Left renal pelvis (tissue), 4 donors: ENCODE measurements at places on chromosomes 5 and 9.

DNA sequence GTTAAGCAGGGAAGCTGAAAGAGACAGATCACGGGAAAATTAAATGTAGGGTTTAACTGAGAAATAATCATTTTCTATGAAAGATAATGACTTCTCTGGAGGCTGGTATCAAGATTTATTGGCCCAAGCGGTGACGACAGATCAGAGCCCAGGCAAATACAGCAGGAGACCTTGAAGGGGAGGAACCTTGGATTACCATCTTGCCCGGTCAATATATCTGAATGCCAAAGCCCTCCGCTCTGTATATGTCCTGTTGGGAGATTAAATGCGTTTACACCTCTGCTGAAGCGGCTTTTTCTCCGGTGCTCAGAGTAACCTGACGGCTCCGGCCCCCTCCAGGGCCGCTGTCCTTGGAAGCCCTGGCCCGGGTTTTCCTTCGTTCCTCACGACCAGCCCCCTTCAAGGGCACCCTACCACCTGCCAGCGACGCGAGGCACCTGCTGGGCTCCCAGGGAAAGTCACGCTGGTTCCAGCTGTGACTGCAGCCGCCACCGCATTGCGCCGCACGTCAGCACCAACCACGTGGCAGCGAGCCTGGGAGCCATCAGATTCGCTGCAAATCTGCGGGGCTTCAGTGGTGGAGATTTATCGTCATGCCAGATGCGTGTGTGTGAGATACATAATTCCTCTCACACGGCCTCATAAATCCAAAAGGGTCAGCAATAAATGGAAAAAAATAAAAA, 4.4 kb upstream of the QSOX2 start:
- DNase-seq: no peak

DNA sequence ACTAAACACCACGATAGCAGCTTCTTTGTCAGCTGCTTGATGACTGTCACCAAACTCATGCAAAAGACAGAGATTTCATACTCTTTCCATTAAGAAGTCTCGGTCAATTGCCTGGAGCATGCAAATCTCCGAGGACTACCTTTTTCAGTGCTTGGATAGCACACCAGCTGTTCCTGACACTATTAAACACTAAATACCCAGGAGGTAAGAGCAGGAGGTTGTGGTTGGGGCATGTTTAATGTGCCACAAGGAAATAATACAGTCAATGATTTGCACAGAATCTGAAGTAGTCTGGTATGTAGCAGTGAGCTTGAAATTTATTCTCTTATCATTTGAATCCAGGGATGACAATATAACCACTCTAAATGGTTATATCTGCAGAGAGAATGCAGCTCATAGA, 996.2 kb downstream of the CDH12 start:
- DNase-seq: no peak

- no peak for DNase-seq
Observed at GRCh38 chr9:110241260-110241857, 14.9 kb downstream of the TXN start.

GRCh38 chr5:40799258-40799657, 1.1 kb upstream of the PRKAA1 start:
- DNase-seq: no peak

GRCh38 chr5:56977021-56977420, 25.1 kb upstream of the MIER3 start:
- DNase-seq: no peak

GRCh38 chr5:58286741-58287140, 173.1 kb downstream of the PLK2 start:
- DNase-seq: no peak
